A673 (cell line): ENCODE measurements at places on chromosomes 2 and 18.

DNA sequence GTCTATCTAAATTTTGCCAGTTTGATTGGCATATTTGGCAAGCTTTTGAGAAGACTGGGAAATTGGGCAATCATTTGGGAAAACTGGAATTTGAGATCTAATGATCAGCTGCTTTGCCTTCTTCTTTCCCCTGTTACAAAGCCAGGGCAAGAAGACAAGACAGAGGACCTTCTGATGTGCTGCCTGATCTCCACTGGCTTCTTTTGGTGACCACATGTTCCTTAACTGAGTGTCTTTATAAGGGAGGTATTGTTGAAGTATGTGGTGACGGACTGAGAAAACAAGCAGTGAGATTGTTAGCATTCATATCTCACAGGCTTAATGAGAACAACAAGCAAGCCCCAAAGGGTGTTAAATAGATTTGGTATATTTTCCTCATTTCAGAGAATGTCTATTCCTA lies 175.8 kb downstream of the SLC8A1 start:
- H3K27me3 ChIP-seq = peaks cover 10% of the 10 kb centered on the region

GRCh38 chr18:56257205-56257604 lies 381.2 kb downstream of the TXNL1 start:
- H3K27me3 ChIP-seq = no peaks in the 10 kb centered on the region
- peak; percentile 32 for DNase-seq
- H3K4me1 ChIP-seq = no peaks in the 10 kb centered on the region

- H3K4me3 ChIP-seq = no peak overlapping the region
- DNase-seq = no peak
- H3K27me3 ChIP-seq = no peaks in the 10 kb centered on the region
- no peaks in the 10 kb centered on the region for H3K36me3 ChIP-seq
Observed at GRCh38 chr2:82795446-82795845, 1663.6 kb downstream of the SUCLG1 start.

DNA sequence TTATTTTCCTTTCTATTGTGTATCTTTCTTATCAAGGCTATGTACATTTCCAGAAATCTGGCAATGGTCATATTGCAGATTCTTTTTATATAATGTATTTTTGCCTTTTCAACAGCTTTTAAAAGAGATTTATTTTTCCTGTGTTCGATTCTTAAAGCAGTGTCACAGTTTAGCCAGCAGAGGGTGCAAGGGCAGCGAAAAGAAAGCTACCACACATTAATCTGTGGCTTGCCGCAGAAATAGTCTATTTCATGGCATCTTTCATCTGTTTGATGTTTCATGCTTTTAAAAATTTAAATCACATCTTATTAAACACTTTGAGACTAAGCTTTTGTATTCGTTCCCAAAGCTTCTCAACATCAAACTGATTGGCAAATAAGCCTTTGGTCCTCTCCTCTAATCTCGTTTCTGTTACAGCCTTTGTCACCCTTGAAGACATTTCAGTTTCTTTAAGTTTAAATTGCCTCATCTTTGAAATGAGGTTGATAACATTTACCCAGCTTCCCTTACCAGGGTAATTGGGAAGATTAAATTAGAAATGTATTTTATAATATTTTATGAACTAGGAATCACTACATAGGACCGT lies 73.3 kb downstream of the PIK3C3 start:
- H3K27ac ChIP-seq = no peak overlapping the region
- no peak overlapping the region for H3K4me3 ChIP-seq
- DNase-seq = peak; percentile 56
- H3K27me3 ChIP-seq = no peaks in the 10 kb centered on the region
- no peaks in the 10 kb centered on the region for H3K36me3 ChIP-seq

- DNase-seq = peak; percentile 40
- no peaks in the 10 kb centered on the region for H3K4me1 ChIP-seq
- H3K27ac ChIP-seq = no peak overlapping the region
- H3K4me3 ChIP-seq = no peak overlapping the region
- no peaks in the 10 kb centered on the region for H3K36me3 ChIP-seq
Observed at GRCh38 chr2:168948621-168949212, 47.6 kb downstream of the G6PC2 start.

- DNase-seq = no peak
- H3K36me3 ChIP-seq = no peaks in the 10 kb centered on the region
- H3K27me3 ChIP-seq = no peaks in the 10 kb centered on the region
Observed at GRCh38 chr18:59917422-59917821, 17.6 kb downstream of the PMAIP1 start.

DNA sequence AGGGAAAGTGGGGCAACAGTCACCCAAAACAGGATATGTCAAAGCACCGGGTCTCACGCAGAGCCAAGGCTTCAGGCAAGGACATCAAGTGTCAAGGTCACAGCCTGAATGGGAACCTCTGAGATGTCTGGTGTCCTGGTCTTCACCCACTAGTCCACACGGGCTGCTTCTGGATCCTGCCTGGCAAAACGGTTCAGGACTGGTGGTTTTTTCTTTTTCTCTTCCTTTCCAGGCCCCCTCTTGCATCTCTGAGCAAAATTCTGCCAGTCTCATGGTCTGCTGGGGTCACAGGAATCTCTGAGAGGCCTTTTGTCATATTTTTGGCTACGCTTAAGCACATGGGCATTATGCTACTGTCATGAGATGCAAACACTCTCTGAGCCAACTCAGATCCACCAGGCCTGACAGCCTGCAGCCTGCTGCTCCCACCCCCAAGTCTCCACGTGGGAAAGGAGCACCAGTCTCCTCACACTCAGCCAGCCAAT lies 518.2 kb upstream of the ZEB2 start:
- H3K36me3 ChIP-seq = no peaks in the 10 kb centered on the region
- H3K4me3 ChIP-seq = no peak overlapping the region
- peak overlapping the region; percentile 3 for H3K27ac ChIP-seq
- DNase-seq = no peak

DNA sequence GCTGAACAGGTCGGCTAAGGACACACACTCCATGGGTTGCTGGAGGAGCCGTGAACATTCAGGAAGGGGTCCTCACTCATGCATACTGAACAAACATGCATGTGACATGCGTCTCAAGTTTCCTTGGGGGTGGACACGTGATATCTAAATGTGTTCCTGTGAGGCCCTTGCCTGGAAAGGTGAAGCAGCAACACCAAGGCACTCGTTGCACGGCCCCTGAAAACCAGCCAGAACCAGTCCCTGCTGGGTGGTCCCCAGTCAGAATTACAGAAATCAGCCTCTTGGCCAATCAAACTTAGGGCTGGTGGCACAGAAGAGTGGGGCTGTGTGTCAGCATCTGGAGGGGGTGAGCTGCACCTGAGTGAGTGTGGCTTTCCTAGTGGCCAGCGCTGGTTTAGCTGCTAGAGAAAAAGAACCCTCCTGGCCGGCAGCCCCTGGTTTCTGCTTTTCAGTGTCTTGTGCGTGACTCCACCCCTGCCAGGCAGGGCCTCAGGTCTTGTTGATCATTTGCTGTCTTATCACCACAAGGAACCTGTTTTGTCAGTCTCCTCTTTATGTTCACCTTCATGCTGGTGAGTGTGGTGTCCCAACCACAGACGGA lies 3.2 kb upstream of the AQP12B start:
- H3K4me3 ChIP-seq = no peak overlapping the region
- H3K27ac ChIP-seq = no peak overlapping the region
- DNase-seq = no peak
- H3K27me3 ChIP-seq = peaks cover 16% of the 10 kb centered on the region

- H3K36me3 ChIP-seq = no peaks in the 10 kb centered on the region
- no peaks in the 10 kb centered on the region for H3K4me1 ChIP-seq
- H3K27me3 ChIP-seq = no peaks in the 10 kb centered on the region
- H3K27ac ChIP-seq = no peak overlapping the region
- DNase-seq = no peak
Observed at GRCh38 chr2:124778076-124778475, 753.0 kb downstream of the CNTNAP5 start.

DNA sequence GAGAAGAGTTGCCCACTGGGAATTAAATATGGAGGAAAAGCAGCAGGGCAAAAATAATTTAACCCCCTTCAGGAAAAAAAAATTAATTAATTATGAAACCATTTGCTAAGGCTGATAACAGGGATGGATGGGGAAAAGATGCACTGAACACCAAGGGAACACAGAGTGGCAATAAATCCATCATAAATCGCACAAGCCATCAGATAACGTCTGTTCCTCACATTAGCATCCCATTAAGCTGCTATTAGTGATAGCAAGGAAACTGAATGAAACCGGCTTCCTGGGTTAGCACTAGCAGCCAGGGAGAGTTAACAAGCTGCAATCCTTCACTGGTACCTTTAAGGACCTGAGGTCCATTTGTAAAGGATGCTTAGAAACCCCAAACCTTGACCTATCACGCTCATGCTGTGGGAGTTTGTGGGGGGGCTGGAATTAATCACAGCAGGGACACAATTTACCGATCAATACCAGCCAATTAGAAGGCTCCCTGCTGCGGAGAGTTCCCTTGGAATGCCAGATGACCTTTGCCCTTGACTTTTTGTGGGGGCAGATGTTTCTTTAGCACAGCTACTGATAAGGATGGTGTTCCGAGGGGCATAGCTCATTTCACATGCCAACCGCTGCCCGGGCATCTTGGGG lies 175.5 kb upstream of the KLF7 start:
- no peak overlapping the region for H3K27ac ChIP-seq
- H3K27me3 ChIP-seq = no peaks in the 10 kb centered on the region
- no peaks in the 10 kb centered on the region for H3K36me3 ChIP-seq
- H3K4me3 ChIP-seq = no peak overlapping the region

DNA sequence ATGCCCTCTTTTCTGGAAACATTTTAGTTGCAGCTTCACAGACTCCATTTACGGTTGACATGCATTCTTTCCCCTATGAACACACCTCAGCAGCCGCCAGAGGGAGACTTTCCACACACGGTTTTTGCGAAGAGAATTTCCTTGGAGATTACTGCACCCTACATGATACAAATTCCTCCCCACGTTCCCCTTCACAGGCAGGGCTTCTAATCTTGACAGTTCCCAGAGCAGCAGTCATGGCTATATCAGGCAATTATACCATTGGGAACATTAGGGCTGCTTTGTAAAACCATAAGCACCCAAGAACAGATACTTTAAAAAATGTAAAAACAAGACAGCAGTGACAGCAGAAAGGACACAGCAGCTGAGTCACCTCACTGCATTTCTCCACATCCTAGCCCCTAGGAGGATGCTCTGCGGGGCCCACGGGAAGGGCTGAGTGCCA lies 253.8 kb downstream of the TGIF1 start:
- peaks cover 32% of the 10 kb centered on the region for H3K4me1 ChIP-seq
- H3K27ac ChIP-seq = peak overlapping the region; percentile 69
- no peaks in the 10 kb centered on the region for H3K27me3 ChIP-seq

DNA sequence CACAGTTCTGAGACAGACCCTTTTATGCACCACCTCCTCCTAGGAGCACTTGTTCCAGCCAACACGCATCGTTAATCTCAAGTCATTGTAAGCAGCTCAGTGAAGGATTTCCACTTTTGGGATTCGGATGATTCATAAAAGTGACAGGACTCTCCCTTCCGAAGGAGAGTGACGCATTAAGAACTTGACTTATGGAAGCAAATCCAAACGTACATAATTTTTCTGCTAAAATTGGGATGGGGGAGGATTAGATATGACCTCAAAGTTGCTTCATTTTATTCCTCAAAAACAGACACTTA lies 165.7 kb downstream of the TWIST2 start:
- H3K27ac ChIP-seq = no peak overlapping the region
- peaks cover 18% of the 10 kb centered on the region for H3K27me3 ChIP-seq
- no peak overlapping the region for H3K4me3 ChIP-seq
- no peak for DNase-seq

GRCh38 chr2:163436963-163437362 lies 298.8 kb downstream of the FIGN start:
- no peak overlapping the region for H3K4me3 ChIP-seq
- no peaks in the 10 kb centered on the region for H3K36me3 ChIP-seq
- no peak overlapping the region for H3K27ac ChIP-seq
- DNase-seq = no peak
- H3K27me3 ChIP-seq = no peaks in the 10 kb centered on the region

DNA sequence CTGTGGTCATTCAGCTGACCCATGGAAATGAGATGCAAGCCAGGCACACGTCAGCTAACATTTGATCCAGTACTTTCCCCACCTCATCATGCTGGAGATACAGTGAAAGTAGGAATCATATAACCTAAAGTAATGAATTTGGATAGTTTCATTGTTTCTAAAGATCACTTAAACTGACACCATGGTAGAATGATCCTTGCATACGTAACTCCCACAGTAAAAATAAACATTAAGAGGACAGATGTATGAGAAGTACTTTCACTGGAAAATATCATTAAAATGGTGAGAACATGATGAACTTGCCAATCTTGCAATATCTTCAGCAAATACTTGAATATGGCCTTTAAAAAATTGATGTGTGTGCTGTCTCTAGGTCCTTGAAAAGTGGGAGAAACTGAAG lies 85.4 kb downstream of the MAIP1 start:
- no peaks in the 10 kb centered on the region for H3K4me1 ChIP-seq
- DNase-seq = no peak
- H3K27ac ChIP-seq = no peak overlapping the region
- no peaks in the 10 kb centered on the region for H3K36me3 ChIP-seq
- no peak overlapping the region for H3K4me3 ChIP-seq

GRCh38 chr2:128986867-128987268 lies 668.2 kb upstream of the HS6ST1 start:
- H3K27ac ChIP-seq = no peak overlapping the region
- H3K36me3 ChIP-seq = no peaks in the 10 kb centered on the region
- H3K4me3 ChIP-seq = no peak overlapping the region
- no peak for DNase-seq

DNA sequence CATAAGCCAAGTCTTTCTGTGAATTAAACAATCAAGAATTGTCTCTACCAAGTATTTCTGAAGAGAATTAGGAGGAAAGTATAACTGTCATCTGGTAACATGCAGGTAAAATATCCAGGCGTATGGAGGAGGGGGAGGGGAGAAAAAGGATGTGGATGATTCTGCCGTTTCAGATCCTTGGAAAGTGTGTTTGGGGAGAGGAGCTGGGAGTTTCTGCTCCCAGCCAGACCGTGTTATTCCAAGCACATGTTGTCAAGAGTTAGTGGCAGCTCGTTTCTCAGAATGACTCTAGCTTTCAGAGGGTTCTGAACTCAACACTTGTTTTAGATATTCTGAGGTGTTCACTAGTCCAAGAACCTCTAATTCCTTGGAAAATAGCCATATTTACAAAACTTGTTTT lies 137.6 kb downstream of the FAM124B start:
- no peaks in the 10 kb centered on the region for H3K27me3 ChIP-seq
- H3K27ac ChIP-seq = no peak overlapping the region
- peaks cover 30% of the 10 kb centered on the region for H3K4me1 ChIP-seq
- no peak overlapping the region for H3K4me3 ChIP-seq

GRCh38 chr18:64707052-64707451 lies 558.2 kb upstream of the LINC00305 start:
- H3K4me3 ChIP-seq = no peak overlapping the region
- no peak overlapping the region for H3K27ac ChIP-seq
- no peaks in the 10 kb centered on the region for H3K36me3 ChIP-seq
- no peaks in the 10 kb centered on the region for H3K27me3 ChIP-seq
- no peak for DNase-seq
- no peaks in the 10 kb centered on the region for H3K4me1 ChIP-seq
